ENCODE measurements at places on chromosomes 2 and 18.
A peak's percentile ranks its signal among the peaks of the same experiment; 100 is the strongest.

DNA sequence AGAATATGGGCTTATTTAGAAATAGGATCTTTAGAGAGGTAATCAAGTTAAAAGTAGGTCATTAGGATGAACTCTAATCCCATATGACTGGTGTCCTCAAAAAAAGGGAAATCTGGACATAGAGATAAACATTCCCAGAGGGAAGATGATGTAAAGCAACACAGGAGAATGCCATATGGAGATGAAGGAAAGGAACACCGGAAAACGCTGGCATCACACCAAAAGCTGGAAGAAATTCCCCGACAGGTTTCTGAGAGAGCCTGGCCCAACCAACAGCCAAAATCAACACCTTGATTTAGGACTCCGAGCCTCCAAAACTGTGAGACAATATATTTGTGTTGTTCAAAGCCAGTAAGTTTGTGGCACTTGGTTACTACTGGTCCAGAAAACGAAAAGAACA lies 296.7 kb downstream of the DSEL start:
- no peak for DNase-seq

DNA sequence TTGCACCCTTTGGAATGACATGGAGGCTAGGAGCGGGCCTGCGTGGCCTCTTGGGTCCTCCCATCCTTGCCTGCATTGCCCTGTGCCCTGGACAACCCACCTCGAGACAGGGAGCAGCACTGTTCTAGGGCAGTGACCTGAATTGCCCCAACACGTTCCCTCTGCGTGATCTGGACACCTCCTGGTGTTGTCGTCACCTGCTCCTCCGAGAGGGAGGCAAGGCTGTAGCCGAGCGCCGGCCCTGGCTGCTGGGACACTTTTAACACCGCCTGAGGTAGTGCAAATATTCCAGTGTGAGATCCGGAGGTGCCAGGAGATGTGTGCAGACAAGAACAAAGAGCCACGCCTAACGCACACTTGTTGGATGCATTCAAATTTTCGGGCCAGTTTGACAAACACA lies 131.5 kb downstream of the SMAD7 start:
- DNase-seq, result peak; percentile 16

GRCh38 chr2:173773076-173773475 lies 192.1 kb downstream of the SP3 start:
- no peak for DNase-seq

DNA sequence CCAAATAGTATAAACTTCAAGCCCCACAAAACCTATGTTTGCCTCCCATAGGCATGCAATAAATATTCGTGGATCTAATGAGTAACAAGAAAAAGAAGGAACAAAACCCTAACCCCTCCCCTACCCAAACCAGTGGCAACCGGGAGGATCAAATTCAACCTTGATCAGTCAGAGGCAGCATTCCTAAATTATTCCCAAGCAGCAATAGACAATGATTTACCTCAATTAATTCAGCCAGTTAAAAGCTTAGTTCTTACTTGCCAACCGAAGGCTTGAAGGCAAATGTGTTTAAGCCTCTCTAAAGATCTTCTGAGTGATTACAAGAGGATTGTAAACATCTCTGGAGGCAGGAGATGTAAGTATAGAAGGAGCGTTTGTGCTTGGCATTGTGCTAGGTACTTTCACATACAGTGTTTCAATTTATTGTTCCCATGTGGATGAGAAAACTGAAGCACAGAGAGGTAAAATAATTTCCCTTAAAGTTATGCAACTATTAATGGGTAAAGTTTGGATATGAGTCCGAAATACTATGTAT lies 197.7 kb downstream of the MTX2 start:
- DNase-seq, result no peak

DNA sequence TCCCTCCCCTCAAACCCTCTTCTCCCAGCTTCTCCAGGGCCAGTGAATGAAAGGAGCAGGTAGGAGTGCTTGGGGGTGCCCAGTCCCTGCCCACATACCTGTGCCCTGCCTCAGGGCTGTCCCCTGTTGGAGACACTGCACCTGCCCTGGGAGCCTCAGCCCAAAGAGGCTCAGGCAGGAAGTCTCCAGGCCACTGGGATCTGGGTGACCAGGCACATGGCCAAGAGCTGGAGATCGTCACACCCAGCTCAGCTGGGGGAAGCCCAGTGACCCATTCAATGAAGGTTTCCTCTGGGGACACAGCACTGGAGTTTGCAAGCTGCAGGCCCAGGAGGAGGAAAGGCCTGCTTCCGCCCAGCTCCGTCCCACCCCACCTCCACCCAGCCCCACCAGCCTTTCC lies 156.4 kb downstream of the ZFP36L2 start:
- DNase-seq, result no peak

DNA sequence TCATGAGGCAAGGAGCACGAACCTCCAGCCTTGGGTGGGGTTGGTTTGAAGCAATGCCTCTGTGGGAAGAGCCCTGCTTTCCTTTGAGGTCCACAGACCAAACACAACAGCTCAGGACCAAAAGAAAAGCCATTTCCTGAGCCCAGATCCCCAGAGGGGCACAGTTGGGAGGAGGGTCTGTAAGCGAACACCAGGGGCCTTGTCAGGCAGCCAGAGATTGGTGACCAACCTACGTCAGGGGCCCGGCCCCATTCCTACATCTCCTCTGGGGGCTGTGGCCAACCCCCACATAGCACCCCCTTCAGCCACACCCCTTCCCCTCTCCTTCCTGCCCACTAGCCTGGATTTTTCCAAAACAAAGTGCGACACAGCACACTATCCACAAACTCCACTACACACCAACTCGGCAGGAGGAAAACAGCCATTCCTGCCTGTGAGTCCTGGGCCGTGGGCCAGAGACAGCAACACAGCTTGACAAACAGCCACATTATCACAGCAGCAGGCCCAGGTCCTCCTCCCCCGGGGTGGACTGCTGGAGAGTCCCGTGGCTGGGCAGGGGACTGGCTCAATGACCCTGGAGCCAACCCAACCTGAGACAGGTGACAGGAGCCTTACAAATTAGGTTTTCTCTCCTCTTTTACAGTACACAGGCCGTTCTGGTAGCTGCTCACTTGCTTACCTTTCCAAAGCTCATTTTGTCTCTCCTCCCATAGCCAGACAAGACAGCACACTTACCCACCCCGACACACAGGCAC lies 98.8 kb downstream of the TNS1 start:
- peak; percentile 72 for DNase-seq

DNA sequence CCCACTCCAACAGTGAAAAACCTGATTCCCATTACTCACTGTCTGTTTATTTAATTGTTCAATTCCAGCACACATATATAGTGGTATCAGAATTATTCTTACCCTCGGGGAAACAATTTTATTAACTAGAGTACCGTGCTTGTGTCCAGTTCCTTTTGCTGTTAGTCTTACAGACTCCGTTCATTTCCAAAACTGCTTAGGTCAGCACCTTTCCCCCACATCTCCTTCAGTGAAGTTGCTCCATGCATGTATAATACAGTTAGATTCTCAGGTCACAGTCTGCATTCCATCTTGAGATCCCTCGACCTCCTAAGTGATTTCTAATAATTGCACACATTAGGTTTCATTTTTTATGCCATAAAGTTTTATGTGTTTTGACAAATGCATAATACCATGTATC lies 56.3 kb upstream of the ZNF521 start:
- no peak for DNase-seq

DNA sequence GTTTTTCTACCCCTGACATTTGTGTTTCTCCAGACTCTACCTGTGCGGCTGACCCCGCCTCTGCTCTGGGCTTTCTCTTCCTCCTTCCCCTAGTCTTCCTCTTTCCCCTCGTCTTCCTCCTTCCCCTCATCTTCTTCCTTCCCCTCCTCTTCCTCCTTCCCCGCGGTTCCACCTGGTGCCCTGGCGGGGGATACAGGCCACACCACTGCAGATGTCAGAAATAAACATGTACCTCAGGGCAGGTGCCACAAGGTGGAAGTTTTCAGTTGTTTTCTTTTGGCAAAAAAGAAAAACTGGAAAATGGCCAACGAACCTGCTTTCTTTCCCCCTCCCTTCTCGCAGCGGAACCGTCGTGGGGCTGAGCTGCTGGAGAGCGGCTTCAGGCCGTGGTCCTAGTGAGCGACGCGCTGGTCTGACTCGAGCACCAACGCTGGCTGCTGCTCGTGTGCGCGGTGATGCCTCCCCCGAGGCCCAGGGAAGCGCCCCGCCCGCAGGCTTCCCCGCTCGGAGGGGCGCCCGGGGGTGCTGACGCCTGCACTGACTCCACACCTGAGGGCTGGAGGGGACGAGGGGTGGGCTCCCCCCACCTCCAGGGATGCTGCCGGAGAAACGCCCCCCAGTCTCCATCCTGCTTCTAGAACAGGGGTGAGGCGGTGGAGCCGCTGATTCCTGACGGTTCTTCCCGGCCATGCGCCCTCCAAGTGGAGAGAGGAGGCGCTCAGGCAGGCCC lies 83.7 kb upstream of the ZNF516 start:
- DNase-seq, result no peak

- no peak for DNase-seq
Observed at GRCh38 chr2:238483021-238483420, 56.3 kb downstream of the ASB1 start.

GRCh38 chr2:10307561-10308156 lies 5.0 kb downstream of the HPCAL1 start:
- no peak for DNase-seq
